ENCODE measurements at places on chromosomes 6 and 20.

- DNase-seq = no peak
These were observed 13.9 kb downstream of the SRC start for GRCh38 chr20:37359836-37360235.

DNA sequence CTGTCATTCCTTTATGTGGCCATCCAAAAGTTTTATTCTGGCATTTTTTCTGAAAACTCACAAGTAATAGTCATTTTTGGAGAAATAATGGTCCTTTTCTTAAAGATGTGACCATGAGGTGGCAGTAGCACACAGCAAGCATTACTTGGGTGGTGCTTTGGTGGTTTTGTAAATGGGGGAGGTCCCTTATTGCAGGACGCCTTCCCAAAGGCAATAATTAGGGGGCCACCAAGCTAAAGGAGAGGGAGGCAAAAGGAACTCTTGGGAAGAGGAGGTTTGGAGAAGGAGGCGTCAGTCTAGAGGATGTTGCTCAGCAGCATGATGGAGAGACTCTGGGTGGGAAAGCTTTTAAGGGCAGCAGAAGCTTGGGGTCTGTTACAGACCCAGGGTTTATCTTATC, 422.6 kb upstream of the MMS22L start:
- no peak for DNase-seq

DNA sequence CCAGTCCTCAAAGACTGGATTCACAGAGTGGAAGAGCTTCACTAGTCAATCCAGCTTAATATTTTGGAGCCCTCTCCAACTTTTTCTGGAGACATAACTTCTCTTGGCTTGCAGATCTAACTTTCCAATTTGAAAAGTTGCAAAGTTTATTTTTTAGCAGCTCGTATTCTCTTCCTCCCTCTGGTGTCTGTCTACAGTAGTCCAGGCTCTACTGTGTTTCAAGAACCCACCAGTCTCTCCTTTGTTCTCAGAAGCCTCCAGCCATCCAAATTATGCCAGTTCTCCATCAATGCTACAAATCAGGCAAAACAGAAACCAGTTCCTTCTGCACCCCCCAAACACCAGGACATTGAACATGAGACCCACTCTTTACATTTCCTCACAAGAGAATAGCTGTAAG, 376.1 kb upstream of the OPRM1 start:
- no peak for DNase-seq

DNA sequence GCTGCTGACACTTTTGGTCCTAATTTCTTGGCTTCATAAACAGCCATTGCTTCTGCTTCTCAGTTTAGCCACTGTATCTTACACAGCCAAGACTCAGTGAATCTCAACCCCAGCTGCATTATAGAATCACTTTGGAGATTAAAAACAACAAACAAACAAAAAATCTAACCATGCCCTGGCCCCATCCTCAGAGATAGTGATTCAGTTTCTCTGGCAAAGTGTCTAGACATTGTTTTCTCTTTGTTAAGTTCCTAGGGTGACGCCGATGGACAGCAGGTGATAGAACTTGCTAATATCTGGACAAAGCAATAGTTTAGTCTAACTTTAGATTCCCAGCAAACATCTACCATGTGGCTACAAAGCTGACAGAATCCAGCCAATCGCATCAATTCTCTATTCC, 2.9 kb downstream of the ADGRF5 start:
- DNase-seq = no peak

DNA sequence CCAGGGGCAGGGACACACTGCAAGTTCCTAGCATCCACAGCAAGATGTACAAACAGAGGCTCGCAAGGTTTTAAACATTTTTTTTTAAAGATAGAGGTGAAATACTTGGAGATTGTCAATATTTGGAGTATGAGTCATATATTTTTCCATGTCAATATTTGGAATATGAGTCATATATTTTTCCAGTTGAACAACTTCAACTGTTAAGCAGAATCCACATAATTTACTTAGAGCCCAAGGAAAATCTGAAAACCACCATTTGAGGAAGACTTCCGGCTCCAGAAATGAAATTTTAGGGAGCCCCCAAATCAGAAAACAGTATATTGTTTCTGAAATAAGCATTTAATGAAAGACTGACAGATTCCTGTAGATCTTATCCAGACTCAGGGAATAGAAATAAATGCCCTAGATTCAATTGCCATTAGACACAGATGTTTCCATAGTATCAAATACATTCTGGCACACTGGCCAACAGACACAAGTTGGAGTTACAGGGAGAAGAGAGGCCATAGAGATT, 51.6 kb upstream of the FAM184A start:
- no peak for DNase-seq

DNA sequence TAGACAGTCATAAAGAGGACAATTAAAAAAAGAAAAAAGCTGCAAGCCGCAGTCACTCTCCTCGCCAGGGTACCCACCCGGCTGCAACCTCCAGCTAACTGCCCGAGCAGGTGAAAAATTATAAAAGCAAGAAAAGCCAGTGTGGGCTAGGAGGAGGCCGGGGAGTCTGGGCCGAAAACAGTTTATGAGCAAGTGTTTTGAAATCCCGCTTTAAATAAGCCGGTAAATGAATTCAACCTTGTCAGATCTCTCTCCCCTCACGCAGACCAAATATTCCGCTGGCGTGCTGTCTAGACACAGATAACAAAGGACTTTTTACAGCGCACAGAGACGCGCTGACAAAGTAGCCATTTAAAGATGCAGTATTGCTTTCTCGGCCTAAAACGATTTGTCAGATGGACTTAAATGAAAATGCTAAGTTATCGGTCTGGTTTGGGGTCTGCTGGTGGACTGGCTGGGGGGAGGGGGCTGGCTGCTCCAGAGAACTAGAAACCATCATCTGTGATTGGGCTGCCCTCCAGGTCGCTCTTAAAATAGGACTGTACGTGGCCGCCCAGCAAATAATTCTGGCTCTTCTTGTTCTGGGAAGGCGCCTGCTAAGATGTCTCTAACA, 24.6 kb downstream of the PMEPA1 start:
- no peak for DNase-seq

DNA sequence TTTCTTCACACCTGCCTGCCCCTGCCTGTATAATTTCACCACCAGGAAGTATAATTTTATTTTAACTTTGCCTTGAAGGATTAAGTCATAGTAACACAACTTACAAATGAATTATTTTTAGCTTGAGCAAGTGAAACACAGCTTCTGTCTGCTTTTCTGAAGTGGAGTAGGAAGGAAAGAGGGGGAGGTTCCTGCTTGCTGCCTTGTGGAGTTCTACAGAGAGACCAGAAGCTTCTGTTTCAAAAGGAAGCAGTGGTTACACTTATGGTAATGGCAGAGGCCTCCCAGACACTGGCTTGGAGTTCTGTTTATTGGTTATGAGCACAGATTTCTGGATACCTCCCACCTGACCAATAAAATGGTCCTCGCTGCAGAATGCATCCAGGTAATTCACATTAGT, 159.6 kb downstream of the TMEM200A start:
- DNase-seq = no peak

GRCh38 chr6:35487658-35488516, 9.0 kb downstream of the TEAD3 start:
- no peak for DNase-seq

DNA sequence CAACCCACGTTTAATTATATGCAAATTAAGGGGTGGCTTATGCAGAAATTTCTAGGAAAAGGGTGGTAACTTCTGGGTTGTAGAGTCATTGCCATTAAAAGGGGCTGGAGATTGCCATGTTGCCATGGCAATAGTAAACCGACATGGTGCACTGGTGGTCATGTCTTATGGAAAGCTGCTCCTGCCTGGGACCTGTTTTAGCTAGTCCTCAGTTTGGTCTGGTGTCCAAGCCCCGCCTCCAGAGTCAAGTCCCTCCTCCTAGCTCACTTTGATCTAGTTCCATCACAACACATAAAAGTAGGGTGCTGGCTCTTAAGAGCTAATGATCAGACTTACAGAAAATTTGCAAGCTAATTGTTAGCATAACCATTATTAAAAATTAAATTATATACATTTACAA, 5.3 kb downstream of the SLC22A2 start:
- no peak for DNase-seq

GRCh38 chr6:125354649-125355048, 52.9 kb upstream of the HDDC2 start:
- DNase-seq = no peak

DNA sequence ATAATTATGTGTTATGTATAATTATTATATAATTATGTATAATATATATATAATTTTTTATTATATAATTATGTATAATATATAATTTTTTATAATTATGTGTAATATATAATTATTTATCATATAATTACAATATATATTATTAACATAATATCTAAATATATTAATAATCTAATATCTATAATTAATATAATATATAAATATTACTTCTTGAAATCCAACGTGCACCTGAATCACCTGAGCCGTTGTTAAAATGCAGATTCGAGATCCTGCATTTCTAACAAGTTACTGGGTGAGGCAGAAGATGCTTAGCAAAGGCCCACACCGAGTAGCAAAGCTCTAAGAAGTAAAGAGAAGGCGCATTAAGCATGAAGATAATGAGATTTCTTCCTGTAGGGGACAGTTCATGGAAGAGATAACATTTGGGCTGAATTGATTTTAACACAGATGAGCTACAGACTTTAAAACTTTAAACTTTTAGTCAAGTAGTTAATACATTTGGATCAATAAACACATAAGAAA, 406.4 kb upstream of the PLCB4 start:
- no peak for DNase-seq

All from activated CD4-positive, alpha-beta T cell treated with anti-CD3 and anti-CD28 coated beads, Interleukin-2, Interleukin-6, amounts not matched to agents 100 ng/mL and 50 ng/mL, durations not matched to agents 16 hours and 8 hours (primary cell).